ENCODE measurements at places on chromosomes 2 and 18.
A peak's percentile ranks its signal among the peaks of the same experiment; 100 is the strongest.

DNA sequence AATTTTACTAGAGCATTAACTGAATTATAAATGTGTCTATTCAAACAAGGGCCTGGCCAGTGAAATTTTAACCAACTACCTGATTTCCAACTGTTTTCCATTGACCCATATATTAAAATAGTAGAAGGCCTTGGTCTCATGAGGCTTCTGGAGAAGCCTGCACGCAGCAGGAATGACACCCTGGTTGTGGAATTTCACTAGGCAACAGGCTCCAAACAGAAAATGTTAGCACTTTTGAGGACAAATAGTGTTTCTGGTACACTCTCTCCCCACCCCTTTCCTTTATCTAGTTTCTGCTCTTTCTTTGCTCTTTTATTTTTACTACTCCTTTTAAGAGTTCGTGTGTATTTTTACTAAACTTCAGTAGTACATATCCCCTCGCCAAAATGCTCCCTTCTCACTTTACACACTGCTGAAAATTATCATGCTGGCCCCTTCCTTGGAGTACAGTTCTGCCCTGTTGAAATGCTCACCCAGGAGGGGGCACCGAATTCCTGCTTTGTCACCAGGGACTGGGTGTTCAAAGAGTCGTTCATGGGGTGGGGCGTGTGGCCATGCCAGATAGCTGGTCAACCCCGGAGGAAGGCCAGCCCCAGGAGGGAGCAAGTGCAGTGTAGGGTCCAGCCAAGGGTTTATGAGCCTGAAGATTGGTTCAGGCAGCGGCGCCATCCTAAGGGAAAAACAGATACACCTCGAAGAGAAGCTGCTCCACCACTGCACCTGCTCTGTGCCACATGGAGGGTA, 22.1 kb upstream of the COL6A3 start:
- DNase-seq, result no peak

DNA sequence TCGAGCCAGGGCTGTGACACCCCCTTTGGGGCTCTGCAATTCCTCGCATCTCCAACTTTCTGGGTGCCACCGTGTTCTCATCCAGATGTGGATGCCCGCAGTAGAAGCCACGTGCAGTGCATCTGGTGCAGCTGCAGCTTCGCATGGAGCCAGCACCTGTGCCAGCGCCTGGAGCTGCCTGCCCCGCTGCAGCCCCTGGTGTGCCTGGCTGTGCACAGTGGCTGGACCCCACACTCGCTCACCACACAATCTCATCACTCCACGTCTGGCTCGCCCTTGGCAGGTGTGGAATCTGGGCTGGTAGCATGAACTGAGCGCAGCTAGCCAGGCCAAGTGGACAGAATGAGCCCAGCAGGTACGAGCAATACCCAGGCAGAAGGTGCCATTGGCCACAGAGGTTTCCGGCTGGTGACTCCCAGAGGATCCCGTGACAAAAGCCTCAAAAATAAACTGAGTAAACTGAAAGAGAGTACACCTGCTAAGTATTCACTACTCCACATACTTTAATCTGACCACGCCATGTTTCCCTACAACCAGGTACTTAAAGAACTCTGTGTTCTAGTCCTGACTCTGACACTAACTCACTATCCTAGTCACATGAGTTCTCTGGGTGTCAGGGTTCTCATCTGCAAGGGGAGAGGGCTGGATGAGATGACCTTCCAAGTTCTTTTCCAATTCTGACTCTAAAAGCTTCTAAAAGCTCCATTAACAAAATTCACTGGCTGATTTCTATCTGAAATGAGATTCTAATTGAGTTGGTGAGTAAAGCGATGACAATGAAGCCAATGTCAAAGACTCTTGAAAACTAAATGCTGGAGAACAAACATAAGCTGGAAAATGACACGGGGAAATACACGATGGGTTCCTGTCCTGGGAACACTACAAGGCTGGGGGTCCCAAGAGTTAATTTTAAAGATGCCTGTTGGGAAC, 37.1 kb downstream of the RNF152 start:
- DNase-seq, result no peak

DNA sequence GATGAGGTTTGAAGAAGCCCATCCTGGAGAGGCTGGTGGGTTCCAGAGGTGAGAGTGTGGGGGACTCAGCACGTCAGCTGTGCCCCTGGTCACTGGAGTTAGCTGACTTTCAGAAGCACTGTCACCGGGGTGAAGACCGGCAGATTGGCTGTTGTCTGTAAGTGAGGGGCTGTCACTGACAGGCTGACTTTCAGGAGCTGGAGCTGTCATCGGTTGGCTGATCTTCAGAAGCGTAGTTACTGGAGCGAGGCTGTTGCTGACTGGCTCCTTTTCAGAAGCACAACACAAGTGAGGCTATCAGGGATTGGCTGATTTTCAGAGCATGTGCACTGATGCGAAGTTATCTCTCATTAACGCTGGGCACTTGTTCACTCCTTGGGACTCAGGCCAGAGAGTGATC, 738.4 kb upstream of the ID2 start:
- no peak for DNase-seq

- DNase-seq, result no peak
Observed at GRCh38 chr2:71599038-71599437, 145.7 kb downstream of the DYSF start.

DNA sequence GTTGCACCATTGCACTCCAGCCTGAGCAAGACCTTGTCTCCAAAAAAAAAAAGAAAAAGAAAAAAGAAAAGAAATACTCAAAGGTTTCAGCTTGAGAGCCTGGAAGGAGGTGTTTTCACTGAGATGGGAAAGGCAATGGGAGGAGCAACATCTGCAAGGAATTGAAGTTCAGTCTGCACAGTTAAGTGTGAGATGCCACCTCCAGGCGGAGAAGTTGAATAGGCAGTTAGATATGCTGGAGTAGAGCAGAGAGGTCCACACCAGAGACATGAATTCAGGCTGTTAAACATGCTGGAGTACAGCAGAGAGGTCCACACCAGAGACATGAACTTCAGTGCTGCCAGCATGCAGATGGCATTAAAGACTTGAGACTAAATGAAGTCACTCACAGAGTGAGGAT, 41.4 kb upstream of the DTNB start:
- no peak for DNase-seq

DNA sequence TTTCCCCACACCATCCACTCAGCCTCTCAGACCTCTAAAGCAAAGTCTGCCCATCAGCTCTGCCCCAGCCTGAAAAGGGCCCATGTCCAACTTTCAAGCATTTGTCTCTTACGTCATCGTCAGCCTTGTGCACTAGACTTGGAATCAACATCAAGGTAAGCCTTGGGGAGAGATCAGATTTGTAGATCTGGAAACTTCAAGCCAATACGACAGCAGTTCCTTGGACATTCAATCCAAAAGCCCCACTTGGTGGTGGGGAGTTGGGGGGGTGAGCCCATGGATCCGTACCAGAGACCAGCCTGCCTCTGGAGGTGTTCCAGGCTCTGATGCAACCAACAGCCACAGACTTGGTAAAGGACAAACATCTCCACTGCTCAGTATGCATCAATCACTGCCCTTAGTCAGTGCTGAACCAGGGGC, 206.8 kb upstream of the MEIS1 start:
- DNase-seq, result no peak

DNA sequence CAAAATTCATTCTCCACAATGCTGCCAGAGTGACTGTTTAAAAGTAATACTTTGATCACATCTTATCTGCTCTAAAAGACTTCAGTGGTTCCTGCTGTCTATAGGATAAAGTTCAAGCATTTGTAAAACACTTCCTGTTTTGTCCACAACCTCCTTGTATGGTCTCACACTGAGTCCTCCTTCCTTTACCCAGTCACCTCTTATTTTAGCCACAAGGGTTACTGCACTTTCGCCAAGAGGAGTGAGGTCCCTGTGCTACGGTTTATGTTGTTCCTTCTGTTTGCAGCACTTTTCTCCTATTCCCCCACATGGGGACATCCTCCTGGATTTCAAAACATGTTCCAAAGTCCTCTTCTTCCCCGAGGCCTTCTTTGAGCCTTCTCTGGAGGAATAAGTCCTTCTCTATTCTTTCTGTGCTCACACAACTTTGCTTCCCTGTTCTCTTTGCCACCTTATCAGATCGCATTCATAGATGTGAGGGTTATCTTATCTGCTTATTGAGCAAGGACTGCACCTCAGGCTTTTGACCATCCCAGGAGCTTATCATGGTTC, 112.2 kb upstream of the NABP1 start:
- no peak for DNase-seq

DNA sequence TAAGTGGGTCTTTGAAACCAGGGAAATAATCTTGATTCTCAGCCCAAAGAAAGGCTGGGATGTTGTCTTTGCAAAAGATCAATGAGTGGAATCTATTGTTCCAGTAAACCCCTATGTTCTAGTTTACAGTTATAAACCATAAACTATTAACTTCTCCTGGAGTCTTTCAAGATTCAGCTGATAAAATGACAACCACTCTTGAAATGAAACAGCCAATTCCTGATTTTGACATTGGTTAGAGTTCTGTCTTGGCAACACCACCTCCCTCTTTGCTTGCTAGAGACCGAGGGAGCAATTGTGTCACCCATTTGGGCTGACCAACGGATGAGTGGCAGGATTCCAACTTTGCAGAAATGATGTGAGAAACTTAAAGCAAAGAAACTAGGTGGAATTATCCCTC, 746.9 kb downstream of the SLC4A3 start:
- DNase-seq, result no peak

DNA sequence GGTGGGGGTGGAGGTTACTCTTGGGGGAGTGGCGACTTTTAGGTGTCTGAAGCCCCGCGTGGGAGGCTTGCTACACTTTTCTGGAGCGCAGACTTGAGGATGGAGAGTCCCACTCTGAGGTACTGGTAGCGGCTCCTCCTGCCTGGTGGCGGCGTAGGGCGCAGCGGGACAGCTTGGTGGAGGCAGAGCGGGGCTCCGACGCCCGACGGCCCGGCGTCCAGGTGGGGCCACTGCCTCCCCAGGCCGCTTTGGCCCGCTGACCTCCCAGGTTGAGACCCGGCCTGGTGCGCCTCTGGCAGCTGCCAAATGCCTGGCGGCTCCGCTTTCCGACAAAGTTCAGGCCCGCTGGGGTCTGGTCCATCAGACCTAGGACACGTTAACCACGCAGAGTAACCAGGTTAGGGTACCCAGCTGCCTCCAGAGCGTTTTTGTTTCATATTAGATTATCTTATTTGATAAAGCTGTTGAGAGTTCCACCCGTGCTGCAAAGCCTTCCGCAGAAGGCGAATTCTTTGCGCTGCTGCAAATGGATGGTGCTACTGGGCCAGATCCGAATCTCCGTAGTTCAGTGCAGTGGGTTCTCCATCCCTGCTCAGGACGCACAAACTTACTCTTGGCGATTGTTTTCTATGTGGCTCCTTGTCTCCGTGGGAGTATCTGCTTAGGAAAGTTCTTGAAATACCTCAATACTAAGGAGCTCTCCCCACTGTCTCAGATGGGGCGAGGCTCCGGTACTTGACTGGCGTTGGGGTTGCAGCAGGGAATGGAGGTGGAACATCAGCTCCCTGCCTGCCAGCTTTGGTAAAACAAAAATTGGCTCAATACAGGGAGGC, 405.9 kb downstream of the XIRP2 start:
- DNase-seq, result no peak

- DNase-seq, result no peak
Observed at GRCh38 chr18:7678801-7679200, 111.7 kb downstream of the PTPRM start.

GRCh38 chr2:192749611-192750200, 555.0 kb upstream of the TMEFF2 start:
- DNase-seq, result peak; percentile 8

DNA sequence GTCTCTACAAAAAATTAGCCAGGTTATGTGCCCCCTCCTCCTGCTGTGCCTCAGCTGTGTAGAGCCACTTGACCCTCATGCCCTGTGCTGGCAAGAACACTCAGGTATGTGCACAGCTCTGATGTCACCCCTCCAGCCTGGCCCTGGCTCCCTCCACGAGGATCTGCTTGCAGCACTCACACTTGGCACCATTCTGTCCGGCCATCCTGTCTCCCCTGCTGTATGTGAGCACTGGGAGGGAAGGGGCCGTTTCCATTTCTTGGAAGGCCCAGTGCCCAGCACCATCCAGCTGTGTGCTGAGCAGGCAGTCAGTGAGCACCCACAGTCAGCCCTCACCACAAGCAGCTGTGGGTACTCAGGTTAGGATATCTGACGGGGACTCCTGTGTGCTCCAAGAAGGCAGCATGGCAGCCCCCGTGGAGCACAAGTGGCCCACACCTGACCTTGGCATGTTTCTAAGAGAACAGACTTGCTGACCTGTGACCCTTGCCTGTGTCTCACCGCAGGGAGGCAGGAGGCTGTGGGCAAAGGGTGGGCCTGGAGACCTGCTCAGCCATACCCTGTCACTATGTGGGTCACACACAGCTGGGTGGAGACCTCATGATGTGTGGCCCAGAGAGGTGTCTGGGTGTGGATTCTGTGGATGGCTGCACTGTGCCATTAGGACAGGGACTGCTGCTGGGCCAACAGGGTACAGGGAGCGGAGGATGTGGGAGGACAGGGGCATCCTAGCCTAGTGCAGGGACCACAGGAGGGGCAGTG, 31.5 kb downstream of the USP34 start:
- no peak for DNase-seq

GRCh38 chr18:46891742-46892214, 25.5 kb downstream of the PIAS2 start:
- no peak for DNase-seq

DNA sequence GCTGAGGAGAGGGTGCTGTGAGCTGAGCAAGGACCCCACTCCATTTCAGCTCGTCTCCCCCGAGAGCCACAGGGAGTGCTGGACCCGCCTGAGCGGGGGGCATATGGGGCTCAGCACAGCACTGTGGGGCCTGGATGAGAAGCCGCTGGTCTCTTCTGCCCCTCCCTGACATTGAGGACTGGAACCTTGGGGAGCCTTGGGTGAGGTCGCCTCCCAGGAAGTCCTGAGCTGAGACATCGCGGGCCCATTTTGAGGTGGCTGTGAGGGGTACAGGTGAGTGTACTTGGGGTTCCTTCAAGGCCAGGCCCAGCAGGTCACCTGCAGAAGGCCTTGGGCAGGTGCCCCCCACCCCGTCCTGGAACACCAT, 3.1 kb upstream of the AQP12A start:
- DNase-seq, result no peak

- DNase-seq, result no peak
Observed at GRCh38 chr18:76371301-76372203, 123.5 kb downstream of the ZNF516 start.

- peak; percentile 62 for DNase-seq
Observed at GRCh38 chr2:190180313-190181122, 118.0 kb upstream of the MSTN start.
